ENCODE measurements at places on chromosomes 12 and 14.

- peak; percentile 78 for DNase-seq
Measured at GRCh38 chr12:89789862-89790261, 81.2 kb upstream of the ATP2B1 start.

- no peak for DNase-seq
Measured at GRCh38 chr14:68284834-68285233, 465.3 kb downstream of the RAD51B start.

DNA sequence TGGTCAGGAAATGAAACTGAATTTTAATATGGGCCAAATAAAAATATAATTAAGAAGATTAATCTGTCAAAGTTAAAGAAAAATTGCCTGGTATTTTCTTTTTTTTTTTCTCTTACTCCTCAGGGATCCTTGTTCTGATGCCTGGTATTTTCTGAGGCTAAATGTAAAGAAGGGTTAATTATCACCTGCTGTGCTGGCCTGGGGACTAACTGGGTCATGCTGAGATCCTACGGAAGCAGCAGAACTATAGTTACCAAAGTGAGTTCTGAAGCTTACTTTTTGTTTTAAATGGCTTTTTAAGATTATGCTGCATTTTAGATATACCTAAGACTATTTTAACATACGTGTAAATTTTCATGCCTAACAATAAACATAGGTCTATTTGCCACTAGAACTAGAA, 23.3 kb downstream of the ZC2HC1C start:
- no peak for DNase-seq

DNA sequence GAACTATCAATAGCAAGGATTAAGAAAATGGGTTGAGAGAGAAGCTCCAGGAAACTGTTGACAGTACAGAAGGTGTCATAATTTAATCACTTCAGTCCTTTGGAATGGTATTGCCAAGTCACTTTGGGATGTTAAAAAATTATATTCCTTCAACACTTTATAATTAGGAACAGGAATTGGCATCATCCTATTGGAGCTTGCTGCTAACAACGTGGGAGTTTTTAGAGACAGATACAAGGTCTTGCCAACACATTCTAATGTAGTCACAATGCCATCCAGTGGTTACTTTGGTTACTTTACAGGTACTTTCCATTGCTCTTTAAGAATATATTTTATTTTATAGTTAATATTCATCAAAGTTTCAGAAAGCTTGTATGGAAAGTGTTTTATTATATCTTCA, 310.1 kb downstream of the SYT1 start:
- no peak for DNase-seq

DNA sequence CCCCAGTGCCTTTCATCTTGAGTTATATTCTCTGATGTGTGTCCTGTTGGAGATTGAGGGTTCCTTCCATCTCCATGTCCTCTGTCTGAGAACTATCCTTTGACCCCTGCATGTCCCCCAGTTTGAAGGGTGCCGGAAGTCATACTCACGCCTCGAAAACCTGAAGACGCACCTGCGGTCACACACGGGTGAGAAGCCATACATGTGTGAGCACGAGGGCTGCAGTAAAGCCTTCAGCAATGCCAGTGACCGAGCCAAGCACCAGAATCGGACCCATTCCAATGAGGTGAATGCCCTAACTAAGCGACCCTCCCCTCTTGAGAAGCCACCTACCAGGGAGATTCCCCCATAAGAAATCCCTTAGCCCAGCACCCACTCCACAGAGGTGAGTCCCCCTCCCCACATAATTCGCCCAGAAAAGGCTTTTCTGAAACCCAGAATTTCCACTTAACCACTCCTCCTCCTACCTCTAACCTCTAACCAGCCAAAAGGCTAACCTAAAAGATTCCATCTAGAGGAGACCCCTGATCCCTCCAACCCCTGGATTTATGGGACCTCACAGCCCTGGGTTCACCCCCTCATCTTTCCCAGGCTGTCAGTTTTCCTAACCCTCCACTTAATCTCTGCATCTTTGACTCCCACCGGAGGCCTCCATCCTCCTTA, 7.8 kb downstream of the GLI1 start:
- DNase-seq, result no peak

DNA sequence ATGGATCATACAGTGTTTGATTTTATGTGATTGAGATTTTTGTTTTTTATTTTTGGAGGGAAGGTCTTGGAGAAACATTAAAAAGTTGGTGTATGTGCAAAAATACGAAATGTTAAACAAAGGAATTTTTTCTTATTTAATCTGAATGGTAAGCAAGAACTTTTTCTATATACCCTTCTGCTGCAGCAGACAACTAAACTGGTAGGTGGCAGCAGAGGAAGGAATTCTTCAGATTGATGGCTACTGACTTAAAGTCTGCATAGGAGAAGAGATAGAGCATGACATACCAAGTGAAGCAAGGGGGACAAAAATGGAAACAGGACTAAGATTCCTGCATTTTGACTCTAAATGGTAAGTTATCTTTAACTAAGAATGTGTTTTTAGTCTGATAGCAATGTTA, 42.0 kb upstream of the A2ML1 start:
- peak; percentile 44 for DNase-seq

Data from pons (tissue), 1 donor.